Stimulated activated CD8-positive, alpha-beta memory T cell treated with anti-CD3 and anti-CD28 coated beads, Interleukin-15, amount 100 ng/mL, for 4 hours (primary cell): ENCODE measurements at places on chromosomes 2 and 18.

DNA sequence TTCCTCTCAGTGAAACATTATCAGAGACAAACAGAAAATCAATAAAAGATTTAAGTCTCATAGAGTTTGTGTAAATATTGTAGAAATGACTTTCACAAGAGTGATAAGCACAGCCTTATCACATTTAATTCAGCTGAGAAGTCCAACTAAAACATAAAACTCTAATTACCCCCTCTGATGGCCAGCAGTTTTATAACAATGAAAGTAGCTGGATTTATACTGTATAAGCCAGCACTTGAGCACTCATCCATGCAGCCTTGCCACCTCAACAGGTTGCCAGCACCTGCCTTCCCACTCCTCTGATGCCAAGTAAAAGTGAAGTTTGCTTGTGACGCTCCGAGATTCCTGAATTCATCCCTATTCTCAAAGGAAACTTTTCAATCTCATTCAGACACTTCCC, 103.0 kb upstream of the STK39 start:
- no peak for DNase-seq

DNA sequence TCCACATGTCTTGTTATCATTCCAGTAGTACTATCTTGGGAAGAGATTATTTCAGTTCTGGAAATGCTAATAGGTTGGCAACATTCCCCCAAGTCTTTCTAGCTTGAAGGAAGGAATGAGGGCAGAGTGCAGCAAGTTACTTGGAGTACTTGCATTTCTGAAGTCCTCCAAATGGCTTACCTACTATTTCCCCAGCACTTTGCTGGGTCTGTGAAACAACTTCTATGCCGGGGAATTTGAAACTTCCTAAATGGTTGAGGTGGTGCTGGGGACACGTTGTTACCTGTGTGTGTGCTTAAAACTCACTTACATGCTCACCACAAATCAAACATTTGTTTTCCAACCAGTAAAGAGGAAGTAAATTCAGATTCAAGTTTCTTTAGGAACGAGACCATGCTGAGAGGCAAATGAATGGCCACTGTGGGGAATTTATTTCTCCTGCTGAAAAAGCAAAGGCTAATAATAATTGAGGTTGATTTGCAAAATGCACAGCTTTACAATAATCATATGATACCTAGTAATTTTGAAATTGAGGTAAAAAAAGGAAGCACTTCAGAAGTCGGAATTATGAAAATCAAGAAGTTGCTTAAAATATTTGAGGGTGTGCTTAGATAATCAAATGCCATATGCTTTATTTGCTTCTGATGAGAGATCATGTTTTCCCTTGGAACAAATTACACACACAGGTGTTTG, 1167.7 kb upstream of the ZEB2 start:
- DNase-seq: no peak

- no peak for DNase-seq
Measured at GRCh38 chr2:182228073-182228473, 198.8 kb downstream of the PDE1A start.

DNA sequence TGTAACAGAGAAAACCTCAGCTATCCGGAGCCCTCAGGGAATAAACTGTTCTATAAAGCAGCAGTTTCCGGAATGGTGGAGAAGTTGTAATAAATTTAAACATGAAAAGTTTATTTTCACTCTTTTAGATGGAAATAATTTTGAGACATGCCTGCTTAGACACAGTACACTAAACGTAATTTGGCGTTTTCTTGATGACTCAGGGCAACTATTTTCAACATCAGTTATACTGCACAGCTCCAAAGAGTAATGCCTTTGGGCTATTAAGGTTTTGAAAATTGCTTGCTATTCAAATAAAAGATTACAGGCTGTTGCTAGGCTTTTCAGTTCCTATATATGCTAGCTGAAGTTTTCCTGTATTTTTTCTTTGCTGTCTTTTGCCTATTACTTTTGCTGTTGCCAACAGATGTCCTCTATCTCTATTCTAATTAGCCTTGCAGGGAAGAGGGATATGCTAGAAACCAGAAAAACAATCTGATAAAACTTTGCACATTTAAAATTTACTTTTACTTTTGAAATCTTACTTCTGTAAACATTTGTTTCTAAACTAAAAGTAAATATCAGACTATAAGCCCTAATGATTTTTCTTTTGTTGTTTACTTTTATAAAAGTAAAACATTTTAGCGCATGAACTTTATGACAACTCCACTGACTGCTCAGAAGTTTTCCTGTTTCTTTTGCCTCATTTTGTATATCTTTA, 113.4 kb upstream of the WDSUB1 start:
- no peak for DNase-seq

- no peak for DNase-seq
Measured at GRCh38 chr2:56981554-56981953, 797.8 kb downstream of the CCDC85A start.

DNA sequence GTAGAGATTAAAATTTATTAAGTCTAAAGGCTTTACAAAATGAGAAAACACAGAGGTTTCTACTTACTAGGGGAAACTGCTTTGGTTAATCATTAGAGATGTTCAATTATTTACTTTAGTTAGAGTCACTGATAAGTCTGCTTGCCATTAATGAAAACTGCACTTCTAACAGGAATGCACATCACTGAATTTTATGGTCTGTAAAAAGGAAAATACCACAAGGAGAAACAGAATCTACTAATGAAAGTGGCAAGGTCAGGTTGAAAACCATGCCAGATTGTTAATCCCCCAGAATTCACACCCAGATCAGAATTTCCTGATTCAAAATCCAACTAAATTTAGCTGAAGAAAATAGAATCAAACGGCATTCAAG, 90.5 kb upstream of the GRB14 start:
- DNase-seq: no peak

- no peak for DNase-seq
Measured at GRCh38 chr2:1681323-1682180, 62.8 kb downstream of the PXDN start.

- no peak for DNase-seq
Measured at GRCh38 chr2:229370509-229370908, 99.4 kb upstream of the PID1 start.

DNA sequence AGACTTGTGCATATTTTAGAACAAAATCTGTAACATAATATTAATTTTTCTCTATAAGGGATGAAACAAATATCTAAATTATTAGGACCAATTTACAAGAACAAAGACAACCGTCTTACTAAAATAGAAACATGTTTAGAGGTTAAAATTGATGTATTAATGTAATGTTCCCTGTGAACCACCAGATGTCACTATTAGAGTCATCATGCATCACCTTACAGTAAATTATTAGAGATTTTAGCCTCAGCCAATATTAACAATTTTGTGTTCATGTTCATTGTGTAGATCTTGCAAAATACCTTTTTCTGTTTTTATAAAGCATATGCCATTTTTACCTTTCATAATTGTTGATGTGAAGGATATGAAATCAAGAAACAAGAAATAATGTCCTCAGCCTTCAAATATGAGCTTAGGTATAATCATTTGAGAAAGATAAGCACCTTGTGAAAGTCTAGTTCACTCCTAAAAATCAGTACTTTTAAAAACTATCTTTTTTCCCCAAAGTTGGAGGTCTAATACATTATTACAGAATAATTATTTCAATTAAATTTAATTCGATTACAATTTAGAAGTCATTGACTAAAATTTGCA, 344.3 kb upstream of the KCNH7 start:
- no peak for DNase-seq

GRCh38 chr18:23737578-23737977, 48.3 kb downstream of the LAMA3 start:
- DNase-seq: no peak

DNA sequence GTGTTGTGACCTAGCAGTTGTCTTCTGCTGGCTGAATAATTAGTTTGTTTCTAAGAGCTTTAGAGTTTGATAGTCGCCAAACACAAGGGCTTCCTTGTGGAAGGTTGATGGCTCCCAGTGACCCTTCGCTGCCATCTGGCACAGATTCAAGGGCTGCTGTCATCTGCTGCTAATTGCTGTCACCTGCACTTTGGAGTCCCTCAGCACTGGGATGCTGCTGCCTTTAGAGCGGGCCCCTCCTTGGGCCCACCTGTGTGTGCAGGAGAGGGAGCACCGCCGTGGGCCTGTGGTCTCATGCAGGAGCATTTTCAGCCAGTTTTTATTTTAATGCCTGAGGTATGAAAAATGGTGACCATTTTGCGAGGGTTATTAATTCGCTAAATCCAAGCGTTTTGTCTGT, 154.0 kb upstream of the NFATC1 start:
- DNase-seq: no peak

GRCh38 chr2:96679848-96680247, 37.3 kb downstream of the FER1L5 start:
- no peak for DNase-seq

DNA sequence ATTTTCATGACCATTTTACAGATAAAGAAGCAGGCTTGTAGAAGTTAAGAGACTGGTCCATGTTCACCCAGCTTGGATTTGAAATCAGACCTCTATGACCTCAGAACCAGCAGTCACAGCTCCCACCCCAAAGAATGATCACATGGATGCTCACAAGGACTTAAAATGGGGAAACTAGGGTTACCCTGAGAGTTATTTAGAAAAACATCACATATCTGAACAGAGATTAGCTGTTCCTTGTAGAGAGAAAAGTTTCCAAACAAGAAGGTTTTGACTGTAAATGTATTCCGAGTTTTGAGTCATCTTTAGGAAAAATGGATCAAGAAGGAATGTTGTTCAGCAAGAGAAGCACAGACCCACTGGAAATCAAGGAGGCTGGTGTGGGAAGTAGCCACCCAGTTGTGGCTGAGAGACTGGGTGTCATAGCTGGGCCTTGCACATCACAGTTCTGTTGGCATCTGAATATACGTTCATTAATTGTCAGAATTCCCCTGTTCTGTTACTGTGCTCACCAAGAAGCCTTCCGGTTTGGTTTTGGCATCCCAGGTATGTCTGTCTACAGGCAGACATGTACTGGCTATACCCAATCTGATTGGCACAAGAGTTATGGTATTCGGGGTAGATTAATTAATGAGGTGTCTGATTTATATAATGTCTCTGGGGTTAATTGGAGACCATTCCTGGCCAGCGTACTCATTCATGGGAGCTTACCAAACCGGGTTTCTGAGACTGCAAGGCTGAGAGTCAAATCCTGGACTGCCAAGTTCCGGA, 371.8 kb upstream of the SLC14A2 start:
- no peak for DNase-seq

GRCh38 chr2:181471226-181471625, 14.0 kb downstream of the ITGA4 start:
- no peak for DNase-seq

DNA sequence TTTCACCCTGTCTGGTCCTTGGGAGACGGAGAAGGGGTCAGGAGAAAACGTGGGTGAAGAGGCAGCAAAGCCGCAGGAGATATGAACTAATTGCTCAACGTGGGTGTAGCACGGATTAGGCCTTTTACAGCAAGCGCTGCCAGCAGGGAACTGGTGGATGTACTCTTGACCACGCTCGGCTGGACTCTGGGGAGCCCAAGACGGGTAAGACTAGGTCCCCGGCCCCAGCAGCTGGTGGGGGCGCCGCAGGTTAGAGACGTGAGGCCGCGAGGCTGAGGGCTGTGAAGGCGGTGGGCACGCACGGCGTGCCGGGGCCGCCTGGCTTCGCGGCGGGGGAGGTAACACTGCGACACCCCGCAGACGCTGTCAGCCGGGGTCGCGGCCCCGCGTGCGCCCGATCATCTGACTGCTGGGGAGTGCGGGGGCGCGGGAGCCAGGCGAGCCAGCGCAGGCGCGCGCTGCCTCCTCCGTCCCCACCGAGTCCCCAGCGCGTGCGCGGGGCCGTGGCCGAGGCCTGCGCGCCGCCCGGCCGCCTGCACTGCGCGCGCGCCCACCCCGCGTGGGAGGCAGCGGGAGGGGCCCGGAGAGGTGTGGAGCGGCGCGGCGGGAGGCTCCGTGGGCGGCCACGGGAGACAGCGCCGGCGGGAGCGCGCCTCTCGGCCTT, at the start of gene CLIP4:
Gene CLIP4 (plus strand): TSS at position 470 of the 664 bp plus-strand sequence. CDS start 5,974 bp downstream, outside the sequence.
- DNase-seq: peak; percentile 67

DNA sequence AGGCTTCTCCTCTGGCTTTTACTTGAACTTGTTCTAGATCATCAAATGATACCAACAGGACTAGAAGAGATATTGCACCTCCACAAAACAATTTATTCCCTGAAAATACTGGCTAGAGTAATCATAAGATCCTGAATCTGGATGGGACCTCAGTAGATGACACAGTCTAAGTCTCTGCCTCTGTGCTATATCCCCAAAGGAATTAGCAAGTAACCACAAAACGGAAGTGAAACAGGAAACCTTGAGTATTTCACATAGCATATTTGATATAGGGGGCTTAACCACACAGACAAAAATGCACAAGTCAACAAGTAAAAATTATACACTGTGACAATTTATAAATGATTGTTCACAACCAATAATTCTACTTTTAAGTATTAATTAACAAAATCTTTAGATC, 456.9 kb upstream of the TNP1 start:
- DNase-seq: no peak

DNA sequence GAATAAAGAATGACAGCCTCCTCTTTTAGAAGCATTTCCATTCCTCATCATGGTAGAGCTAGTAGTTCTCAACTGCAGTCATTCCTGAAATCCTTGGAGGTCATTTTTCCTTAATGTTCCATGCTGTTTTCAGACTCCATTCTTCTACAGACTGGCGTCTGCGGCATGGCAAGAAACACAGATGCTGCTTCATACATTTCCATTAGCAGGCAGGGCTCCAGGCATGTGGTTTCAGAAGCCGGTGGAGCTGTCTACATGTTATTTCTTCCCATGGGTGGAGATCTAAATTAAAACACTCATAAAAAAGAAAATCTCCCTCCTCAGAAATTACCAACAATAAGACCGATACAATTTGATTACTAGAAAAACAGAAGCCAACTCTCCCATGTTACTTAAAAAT, 6.0 kb upstream of the DSG3 start:
- no peak for DNase-seq

DNA sequence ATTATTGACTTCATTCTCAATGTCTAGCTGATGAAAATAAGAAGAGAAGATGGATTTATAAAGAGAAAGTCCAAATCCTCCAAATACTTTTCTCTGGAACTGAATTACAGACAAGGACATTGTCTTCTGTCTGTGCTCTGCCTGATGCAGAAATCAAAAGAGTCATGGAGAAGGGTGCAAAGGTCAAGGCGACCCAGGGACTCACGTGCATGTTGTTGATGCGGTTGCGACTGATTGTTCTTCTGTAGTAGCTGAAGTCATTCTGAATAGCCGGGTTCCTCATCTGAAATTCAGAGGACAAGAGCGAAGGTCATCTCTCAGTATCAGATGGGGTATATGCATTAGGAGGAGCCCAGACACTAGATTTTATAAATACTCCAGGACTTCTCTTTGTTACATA, 104.4 kb downstream of the CYRIA start:
- DNase-seq: no peak

GRCh38 chr2:215579809-215580208, 143.9 kb upstream of the FN1 start:
- no peak for DNase-seq

DNA sequence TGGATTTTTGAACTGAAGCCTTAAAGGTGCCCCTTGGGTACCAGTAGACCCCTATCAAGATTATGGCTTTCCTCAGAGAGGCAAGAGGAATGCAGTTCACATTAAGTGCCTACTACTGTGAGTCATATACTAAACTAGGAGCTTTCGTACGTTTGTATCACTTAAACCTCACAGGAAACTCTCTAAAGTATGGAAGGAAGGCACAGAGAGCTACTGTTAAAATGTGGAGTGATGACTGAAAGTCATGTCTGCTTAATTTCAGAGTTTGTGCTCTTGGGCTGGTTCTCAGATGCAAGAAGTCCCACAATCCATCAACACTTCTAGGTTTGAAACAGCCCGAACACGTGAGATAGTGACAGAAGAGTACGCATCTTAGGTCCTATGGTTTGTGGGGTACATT, 4.7 kb downstream of the PLCL1 start:
- no peak for DNase-seq
